ENCODE measurements at places on chromosomes 3 and 15. TPM values are rescaled to one million over a fixed set of nuclear protein-coding genes. Genes with fewer than 3 reads are reported as not detected.

The RNU5B-1 gene
- not detected for total RNA-seq

The LRRC31 gene
- not detected for total RNA-seq

The MOBP gene
- total RNA-seq: 0.02 TPM

The ARPIN gene
- 11.6 TPM for total RNA-seq

The HYKK gene
- 5.8 TPM for total RNA-seq

The CADM2 gene
- 0.05 TPM for total RNA-seq

The GPR156 gene
- total RNA-seq: 0.39 TPM

The LDHAL6B gene
- total RNA-seq: not detected

The TICRR gene
- total RNA-seq: 10.5 TPM

The MLF1 gene
- total RNA-seq: 20.9 TPM

The ACTRT3 gene
- total RNA-seq: 2.6 TPM

The MKRN3 gene
- total RNA-seq: 2.0 TPM

The GAP43 gene
- 0.07 TPM for total RNA-seq

The DNAH1 gene
- total RNA-seq: 0.84 TPM

The EOMES gene
- total RNA-seq: 0.46 TPM

The UROC1 gene
- not detected for total RNA-seq

The WDR93 gene
- 0.21 TPM for total RNA-seq

The ATP13A5 gene
- total RNA-seq: not detected

The LPCAT4 gene
- 62.2 TPM for total RNA-seq

The CASR gene
- not detected for total RNA-seq

The VEPH1 gene
- total RNA-seq: 0.53 TPM

The ALCAM gene
- total RNA-seq: 120 TPM

The SLC22A14 gene
- 0.05 TPM for total RNA-seq

The CIB1 gene
- total RNA-seq: 224 TPM
